ENCODE measurements at places on chromosomes 7 and 10. TPM values are rescaled to one million over a fixed set of nuclear protein-coding genes. Genes with fewer than 3 reads are reported as not detected.

DNA sequence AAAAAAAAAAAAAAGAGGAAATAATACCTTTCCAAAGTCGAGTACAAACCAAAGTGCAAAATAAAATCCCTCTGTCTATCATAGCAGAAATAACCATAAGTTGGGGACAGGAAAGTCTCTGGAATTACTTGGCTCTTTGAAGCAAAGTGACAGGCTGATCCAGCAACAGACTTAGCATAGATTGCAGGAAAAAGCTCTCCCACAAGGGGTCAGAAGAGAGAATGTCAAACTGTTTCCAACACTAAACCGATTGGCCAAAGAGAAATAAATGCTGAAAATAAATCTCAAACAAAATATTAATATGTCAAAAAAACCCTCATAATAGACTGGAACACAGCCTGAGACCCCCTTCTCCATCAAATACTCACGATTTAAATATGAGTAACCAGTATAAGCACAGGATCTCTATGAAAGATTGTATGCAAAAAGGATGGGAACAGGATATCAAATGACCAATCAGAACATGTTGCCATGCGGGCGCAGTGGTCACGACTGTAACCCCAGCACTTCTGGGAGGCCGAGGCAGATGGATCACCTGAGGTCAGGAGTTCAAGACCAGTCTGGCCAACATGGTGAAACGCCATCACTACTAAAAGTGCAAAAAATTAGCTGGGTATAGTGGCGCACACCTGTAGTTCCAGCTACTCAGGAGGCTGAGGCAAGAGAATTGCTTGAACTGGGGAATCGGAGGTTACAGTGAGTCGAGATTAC is 1000.7 kb upstream of the LRRN3 start:
- DNase-seq: no peak

DNA sequence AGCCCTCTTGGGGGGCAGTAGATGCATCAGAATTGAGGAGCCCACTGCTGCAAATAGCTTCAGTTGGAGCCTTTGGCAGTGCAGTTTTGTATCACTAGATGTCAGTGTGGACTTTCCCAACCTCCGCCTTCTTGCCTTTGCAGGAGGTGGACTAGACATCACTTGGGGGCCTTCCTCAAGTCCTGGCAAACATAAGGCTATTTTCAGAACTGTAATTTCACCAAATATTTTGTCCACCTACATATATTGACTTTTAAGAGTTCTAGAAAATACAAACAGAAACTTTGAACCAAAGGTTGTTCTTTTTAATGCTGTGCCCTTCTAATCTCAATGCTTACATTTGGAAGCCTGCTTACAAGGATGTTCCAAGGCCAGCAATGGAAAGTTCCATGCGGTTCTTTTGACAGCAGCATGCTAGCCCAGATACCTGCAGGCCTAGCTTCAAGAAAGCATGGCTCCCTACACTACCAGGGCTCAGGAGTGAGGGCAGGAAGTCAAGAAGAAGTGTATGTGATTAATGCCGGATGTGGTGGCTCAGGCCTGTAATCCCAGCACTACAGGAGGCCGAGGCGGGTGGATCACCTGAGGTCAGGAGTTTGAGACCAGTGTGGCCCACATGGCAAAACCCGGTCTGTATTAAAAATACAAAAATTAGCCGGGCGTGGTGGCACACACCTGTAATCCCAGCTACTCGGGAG is 8.0 kb upstream of the ZNRF2 start:
- DNase-seq: no peak

DNA sequence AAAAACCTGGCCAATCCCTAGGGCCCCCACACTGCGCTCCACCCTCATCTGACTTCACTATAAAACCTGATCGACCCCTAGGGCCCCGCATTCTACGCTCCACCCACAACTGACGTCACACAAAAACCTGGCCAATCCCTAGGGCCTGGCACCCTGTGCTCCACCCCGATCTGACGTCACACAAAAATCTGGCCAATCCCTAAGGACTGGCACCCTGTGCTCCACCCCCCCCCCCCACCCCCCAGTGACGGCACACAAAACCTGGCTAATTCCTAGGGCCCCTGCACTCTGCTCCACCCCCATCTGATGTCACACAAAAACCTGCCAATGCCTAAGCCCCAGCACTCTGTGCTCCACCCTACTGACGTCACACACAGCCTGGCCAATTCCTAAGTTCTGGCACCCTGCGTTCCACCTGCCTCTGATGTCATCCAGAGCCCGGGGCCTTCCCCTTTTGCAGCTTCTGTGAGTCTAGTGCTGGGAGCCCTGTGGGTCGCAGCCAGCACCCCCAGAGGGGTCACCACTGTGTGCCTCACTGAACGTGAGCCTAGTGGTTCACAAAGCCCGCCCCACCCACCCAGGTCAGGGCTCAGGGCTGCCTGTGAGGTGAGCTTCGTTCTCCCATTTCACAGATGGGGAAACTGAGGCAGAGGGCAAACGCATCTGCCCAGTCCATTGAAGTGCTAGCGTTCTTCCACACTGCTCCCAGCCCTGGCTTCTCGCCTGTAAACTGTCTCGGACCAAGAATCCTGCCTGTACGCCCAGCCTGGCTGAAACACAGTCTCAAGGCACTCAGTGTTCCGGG is 40.6 kb downstream of the MICALL2 start:
- no peak for DNase-seq

DNA sequence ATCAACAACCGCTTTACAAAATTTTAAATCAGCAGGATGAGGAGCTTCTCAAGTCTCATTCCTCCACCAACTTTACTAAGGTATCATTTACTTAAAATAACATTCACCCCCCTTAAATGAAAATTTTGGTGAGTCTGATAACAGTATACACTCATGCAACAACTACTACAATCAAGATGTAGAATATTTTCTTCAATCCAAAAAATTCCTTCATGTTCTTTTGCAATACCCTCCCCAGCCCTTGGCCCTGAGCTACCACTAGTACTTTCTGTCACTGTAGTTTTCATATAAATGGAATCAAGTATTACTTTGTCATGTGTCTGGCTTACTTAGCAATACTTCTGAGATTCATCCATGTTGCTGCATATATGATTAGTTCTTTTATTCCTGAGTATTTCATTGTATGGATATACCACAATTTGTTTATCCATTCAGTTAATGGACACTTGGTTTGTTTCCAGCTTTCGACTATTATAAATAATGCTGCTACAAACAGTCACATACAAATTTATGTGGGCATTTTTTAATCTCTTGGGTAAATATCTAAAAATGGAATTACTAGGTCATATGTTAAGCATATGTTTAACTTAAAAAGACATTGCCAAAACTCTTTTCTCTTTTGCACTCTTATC is 43.0 kb downstream of the NT5C2 start:
- no peak for DNase-seq

GRCh38 chr10:133206356-133207040 is 23.5 kb upstream of the UTF1 start:
- no peak for DNase-seq

GRCh38 chr7:156003220-156004162 is 191.2 kb upstream of the SHH start:
- DNase-seq: no peak

Gene TLL2
- total RNA-seq: 5.8 TPM

Gene MMD2
- total RNA-seq: 26.6 TPM

Data from dorsolateral prefrontal cortex (tissue), 122 donors.